H9 (cell line): ENCODE measurements at places on chromosomes 7 and 10. TPM values are rescaled to one million over a fixed set of nuclear protein-coding genes. Genes with fewer than 3 reads are reported as not detected.

GRCh38 chr7:123637203-123637602 lies 18.5 kb upstream of the LMOD2 start:
- DNase-seq, result no peak

DNA sequence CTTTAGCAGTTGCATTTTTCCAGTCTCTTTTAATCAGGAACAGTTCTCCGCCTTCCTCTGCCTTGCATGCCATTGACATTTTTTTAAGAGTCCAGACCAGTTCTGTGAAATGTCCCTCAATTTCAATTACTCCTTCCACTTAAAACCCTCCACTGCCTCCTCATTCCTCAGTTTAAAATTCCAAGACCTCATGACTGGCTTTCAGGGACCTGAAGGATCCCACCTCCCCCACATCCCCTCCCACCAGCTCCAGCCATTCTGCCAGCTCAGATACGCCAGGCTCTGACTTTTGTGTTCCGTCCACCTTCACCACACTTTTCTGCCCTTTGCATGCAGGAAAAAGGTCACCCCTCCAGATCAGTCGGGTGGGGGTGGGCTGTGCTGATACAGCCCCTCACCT lies 8.7 kb downstream of the TNRC18 start:
- DNase-seq, result no peak

Gene GNA12
- total RNA-seq, result 60.2 and 63.1 TPM in 2 replicates

Gene PIK3AP1
- total RNA-seq, result 1.5 and 1.7 TPM in 2 replicates

- peak; percentile 41 for DNase-seq
Observed at GRCh38 chr10:92239600-92240288, 51.1 kb downstream of the CPEB3 start.

Gene ANKRD30A
- total RNA-seq, result not detected in 2 replicates

Gene VPS37D
- 0.85 and 1.3 TPM in 2 replicates for total RNA-seq

DNA sequence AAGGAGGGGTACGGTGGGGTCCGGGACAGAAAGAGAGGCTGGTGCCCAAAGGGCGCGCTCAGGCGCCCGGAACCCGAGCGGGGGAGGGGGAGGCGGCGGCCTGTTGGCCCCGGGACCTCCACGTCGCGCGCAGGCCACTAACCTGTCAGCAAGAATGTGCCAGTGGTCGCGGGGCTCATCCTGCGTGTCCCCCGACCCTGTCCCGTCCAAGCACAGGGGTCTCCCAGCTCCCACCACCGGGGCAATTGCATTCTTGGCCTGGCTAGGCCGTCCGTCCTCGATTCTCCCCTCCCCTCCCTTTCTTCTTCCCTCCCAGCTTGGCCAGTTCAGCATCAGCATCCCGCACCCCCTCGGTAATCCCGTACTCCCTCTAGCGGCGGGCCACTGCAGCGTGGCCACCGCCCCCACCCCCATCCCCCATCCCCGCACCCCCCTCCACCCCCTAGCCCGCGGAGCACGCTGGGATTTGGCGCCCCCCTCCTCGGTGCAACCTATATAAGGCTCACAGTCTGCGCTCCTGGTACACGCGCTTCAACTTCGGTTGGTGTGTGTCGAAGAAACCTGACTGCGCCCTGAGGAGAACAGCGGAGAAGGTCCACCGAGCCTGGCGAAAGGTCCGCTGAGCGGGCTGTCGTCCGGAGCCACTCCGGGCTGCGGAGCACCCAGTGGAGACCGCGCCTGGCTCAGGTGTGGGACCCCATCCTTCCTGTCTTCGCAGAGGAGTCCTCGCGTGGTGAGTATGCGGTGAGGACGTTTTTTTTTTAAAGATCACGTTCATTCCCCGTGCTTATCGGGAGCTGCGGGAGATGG lies at the start of gene SGCE:
SGCE (minus strand) TSS at position 286 of the 810 bp plus-strand sequence; CDS start at position 251, 35 bp downstream.
- peak; percentile 91 for DNase-seq

DNA sequence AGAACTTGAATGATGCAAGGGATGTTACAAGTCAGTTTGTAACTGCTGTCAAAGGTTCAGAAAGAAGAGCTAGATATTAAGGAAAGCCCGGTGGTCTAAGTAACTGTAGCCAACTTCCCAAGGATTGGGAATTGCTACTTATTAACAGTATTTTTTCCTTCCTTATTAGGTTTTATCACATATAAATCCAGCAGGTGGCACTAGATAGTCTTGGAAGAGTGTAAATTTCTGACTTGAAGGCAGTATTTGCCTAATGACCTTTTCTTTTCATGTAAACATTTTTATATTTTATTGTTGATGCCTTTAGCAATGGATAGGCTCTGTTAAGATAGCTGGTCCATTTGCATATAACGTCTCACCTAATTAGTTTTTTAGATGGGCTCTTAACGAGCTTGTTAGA lies 51.2 kb downstream of the ANLN start:
- no peak for DNase-seq

- no peak for DNase-seq
Observed at GRCh38 chr7:132516042-132516840, 60.0 kb downstream of the PLXNA4 start.

Gene SORCS1
- 1.3 and 1.7 TPM in 2 replicates for total RNA-seq

Gene SPRN
- 0.42 TPM in 2 replicates for total RNA-seq

Gene GLI3
- 43.0 and 45.0 TPM in 2 replicates for total RNA-seq

DNA sequence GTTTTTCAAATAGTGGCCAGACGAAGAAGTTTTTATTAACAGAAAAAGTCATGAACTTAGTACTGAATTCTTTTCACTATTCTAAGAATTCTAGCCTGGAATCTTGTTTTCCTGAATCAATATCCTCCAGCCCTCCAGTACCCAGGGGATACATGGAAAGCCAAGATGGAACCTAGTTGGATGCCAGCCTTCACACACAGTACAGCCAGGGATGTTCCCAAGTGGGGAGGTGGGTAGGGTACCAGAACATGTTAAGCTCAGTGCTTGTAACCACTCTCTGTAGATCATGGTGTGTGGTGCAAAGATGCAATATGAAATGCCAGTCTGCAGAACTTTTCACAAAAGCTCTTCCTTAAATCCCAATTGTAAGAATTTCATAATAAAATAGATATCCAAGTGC lies 128.0 kb downstream of the POU6F2 start:
- no peak for DNase-seq

GRCh38 chr7:81925530-81925929 lies 155.7 kb upstream of the HGF start:
- no peak for DNase-seq

GRCh38 chr10:128046953-128047290 lies 79.3 kb downstream of the MKI67 start:
- DNase-seq, result no peak

GRCh38 chr10:48390558-48390871 lies 84.0 kb downstream of the MAPK8 start:
- no peak for DNase-seq

GRCh38 chr10:51178634-51179033 lies 104.3 kb downstream of the PRKG1 start:
- no peak for DNase-seq

DNA sequence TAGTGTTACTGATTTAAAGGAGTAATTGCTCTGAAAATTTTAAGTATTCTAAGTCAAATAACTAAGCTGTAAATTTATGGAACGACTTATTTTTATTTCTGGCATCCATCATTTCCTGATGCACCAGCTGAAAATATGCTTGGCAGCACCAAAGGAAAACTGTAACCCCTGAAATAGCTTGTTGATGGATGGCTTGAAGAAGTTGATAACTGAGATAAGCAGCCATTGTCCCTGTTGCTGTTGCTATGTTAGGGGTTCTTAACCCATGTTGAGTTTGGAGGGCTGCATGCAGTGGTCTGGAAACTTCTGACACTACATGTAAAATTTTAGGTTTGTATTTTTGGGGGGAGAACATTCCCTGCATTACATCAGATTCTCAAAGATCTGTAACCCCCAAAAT lies 30.6 kb downstream of the RPA3 start:
- DNase-seq, result no peak

DNA sequence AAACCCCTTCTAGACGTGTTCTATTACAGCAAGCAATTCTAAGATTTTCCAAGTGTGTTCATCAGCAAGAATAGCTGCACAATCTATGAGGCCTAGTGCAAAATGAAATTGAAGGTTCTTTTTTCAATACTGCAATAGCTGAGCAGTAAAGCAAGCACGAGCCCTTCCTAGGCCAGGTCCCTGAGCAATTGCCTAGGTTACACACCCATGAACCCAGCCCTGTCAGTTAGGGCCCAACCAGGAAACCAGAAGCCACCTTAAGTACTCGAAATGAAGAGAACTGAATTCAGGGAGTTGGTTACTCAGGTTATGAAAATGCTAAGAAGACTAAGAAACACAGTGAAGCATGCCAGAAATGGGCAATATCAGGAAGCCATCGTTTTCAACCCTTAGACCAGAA lies 52.0 kb upstream of the VWC2 start:
- no peak for DNase-seq

- DNase-seq, result no peak
Observed at GRCh38 chr10:133457100-133457841, 3.5 kb downstream of the SCART1 start.

- DNase-seq, result no peak
Observed at GRCh38 chr7:43942997-43943396, 16.8 kb downstream of the UBE2D4 start.

DNA sequence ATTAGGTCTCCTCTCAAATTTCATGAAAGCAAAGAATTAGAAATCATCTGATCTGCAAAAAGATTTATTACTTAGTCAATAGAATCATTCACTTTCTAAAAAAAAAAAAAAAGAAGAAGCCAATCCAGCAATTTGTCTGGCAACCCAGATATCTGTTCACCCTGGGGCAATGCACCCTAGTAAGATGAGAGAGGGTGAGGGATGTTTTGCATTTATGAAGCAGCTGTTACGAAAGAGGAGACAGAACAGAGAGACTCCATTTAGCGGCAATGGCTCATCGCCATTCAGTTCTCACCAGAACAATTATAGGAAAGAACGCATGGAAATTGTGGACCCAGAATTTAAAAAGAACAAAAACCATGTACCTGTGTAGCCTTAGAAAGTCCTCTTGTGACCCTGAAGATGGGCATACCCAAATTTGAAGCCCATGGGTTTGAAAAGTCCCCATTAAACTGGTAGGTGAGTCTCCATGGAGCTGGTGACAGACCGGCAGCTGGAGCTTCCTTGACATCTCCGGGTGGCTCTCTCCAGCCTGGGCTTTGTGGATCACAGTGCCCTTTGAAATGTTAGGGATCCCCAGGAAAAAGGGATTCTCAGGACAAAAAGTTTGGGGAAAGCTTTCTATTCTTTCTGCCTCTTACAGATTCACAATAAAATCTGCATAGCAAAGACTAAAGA lies 45.5 kb upstream of the CCDC3 start:
- DNase-seq, result no peak

GRCh38 chr7:4861673-4862072 lies at the start of gene PAPOLB:
PAPOLB (minus strand) TSS chr7:4862030; CDS start chr7:4861810, 220 bp downstream.
- no peak for DNase-seq

GRCh38 chr10:132946806-132947546 lies 4.6 kb upstream of the CFAP46 start:
- DNase-seq, result peak; percentile 12

Gene TAS2R41
- total RNA-seq, result not detected in 2 replicates

Gene GRID2IP
- total RNA-seq, result 1.7 TPM in 2 replicates

- peak; percentile 72 for DNase-seq
Observed at GRCh38 chr7:116499168-116500077, at the start of gene CAV2. CAV2 (plus strand) TSS chr7:116499738; CDS start chr7:116499782, 44 bp downstream.

Gene PNLIP
- not detected in 2 replicates for total RNA-seq

Gene NFE2L3
- 46.1 and 46.9 TPM in 2 replicates for total RNA-seq

GRCh38 chr10:86187499-86188239 lies 178.9 kb downstream of the GRID1 start:
- no peak for DNase-seq

DNA sequence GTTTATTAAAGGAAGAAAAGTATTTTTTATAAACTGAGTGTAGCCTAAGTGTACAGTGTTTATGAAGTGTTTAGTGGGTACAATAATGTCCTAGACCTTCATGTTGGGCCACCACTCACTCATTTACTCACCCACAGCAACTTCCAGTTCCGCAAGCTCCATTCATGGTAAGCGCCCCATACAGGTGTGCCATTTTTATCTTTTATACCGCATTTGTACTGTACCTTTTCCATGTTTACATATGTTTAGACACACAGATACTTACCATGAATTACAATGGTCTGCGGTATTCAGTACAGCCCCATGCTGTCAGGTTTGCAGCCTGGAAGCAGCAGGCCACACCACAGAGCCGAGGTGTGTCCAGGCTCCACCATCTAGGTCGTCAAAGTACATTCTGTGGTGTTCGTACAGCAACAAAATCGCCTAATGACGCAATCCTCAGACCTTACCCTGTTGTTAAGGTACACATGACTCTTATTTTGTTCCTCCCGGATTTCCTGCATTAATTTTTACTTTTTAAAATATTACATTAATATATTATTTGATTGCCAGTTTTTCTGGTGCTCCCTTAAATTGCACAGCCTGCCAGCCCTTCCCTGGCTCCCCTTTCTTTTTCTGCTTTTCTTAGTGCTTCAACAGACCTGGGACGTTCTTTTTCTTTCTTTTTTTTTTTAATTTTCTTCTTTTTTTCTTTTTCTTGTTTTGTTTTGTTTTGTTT lies 881 bp upstream of the SSBP1 start:
- DNase-seq, result no peak

Gene CRHR2
- total RNA-seq, result 0.07 and 0.13 TPM in 2 replicates

DNA sequence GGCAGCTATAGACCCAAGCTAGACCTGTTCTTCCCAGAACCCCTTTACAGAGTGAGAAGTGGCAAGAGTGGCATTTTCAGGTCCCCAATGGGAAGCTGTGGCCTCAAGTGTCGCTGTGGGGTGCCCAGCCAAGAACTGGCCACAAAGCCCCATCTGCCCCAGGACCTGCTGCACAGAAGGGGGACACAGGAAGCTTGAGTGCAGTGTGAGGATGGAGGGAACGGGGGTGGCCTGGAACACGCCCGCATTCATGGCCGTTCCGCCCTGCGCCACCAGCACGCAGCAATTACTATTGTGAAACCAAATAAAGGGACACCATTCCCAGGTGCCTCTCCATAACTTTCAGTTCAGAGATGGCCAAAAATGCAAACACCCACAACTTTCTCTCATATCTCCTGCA lies 237.6 kb upstream of the TCERG1L start:
- no peak for DNase-seq

DNA sequence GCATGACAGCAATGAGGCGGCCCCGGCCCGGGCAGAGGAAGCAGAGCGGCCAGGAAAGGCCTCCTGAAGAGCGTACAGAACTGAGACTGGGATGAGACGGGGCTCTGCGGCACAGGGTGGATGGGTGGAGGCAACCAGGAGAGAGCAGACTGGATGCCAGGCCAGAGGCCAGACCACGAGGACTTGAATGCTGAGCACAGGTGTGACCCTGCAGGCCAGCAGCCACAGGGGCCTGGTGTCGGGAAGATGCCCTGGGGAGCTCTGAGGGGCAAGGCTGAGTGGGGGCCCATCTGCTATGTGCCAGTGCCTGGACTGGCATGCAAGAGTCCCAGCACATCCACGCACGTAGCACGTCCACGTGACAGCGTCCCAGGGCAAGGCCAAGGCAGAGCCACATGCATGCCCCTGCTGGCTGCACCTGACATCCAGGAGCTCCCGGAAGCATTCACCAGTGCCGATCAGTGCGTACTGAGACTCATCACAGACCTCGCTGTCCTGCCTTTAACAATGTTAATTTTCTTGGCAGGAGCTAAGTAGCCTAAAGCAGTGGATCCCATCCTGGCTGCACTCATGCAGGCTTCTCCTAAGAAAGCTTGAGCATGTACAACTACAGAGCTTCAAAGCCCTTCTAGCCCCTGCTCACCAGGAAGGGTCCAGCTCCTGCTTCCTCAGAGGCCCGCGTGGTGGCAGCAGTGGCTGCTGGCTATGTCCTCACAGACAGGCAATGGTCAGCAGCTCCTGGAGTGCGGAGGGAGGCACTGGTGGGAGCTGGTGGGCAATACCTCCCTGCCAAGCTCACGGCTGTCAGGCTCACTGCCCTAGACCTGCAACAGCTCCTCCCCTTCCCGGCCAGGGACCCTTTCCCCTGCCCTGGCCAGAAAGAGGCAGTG lies 18.0 kb downstream of the GRID1 start:
- DNase-seq, result peak; percentile 59

Gene GNAT3
- not detected in 2 replicates for total RNA-seq

- DNase-seq, result no peak
Observed at GRCh38 chr7:30642789-30643188, 39.5 kb downstream of the CRHR2 start.
